ENCODE measurements at places on chromosomes 3 and 15. TPM values are rescaled to one million over a fixed set of nuclear protein-coding genes. Genes with fewer than 3 reads are reported as not detected.
A peak's percentile ranks its signal among the peaks of the same experiment; 100 is the strongest.

DNA sequence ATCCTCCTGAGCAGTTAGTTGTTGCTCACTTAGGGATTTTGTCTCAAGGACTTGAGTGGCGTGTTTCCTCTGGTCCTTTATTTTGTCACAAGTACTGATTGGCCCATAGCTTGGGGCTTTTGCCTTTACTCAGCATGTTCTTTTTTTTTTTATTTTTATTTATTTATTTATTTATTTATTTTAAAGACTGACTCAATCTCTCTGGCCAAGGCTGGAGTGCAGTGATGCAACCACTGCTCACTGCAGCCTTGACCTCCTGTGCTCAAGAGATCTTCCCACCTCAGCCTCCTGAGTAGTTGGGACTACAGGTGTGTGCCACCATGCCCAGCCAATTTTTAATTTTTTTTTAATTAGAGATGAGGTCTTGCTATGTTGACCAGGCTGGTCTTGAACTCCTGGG lies 223.9 kb upstream of the TPM1 start:
- DNase-seq: no peak
- no peaks in the 10 kb centered on the region for H3K4me1 ChIP-seq
- no peak overlapping the region for H3K4me3 ChIP-seq
- no peak overlapping the region for H3K27ac ChIP-seq
- peaks cover 47% of the 10 kb centered on the region for H3K36me3 ChIP-seq

CCRL2 gene
- not detected for polyA plus RNA-seq

PTPRG gene
- polyA plus RNA-seq: 14.3 TPM

CPNE9 gene
- 0.03 TPM for polyA plus RNA-seq

DNA sequence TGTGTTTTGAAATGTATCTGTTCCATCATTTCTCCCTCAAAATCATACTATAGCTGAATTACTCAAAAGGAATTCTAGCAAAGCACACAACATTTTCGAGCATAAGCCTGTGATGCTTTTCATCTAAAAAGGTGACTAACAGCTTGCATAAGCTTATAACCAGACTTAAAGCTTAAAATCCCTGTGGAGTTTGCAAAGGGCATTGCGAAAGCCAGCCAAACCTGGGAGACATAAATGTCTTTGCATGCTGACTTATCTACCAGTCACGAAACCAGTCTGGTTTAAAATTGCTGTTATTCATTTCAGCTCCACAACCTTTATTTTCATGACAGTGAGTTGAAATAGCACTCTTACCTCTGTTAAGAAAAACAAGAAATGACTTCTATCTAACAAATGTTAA lies 35.6 kb upstream of the LIPC start:
- no peak for DNase-seq
- H3K36me3 ChIP-seq: no peaks in the 10 kb centered on the region
- H3K27me3 ChIP-seq: peaks cover 16% of the 10 kb centered on the region

DNA sequence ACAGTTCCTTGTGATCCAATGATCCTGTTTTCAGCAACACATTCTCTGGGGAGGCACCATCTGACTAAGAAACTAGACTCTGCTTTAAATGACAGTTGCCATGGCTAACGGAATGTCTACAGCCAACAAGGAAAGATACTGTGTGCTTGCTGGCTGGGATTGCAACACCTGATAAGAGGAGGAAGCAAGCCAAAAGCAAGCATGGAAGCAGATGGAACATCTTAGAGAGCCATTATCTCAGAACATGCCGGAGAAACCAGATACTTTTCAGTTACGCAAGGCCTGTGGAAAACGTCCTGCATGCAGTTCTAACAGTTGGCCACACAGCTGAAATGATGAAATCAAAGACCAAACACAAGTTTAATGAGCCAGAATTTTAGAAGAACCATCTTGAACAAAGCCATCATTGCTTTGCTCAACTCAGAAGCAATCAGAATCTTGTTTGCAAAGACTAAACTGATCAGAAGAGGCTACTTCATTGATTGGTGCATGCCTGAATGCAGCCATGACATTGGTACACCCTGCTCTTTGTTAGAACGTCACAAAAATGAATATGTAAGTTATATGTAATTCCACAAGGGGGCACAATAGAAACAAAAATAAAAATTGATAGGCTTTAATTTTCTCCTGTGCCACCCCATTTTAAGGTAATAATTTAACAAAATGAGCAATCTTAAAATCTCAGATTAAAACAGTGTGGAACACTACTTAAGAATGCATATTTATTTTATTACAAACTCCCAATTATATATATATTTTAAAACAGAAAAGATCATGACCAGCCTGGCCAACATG lies 50.8 kb downstream of the GXYLT2 start:
- DNase-seq: peak; percentile 74
- peaks cover 3% of the 10 kb centered on the region for H3K4me1 ChIP-seq

- no peak for DNase-seq
- no peak overlapping the region for H3K4me3 ChIP-seq
- H3K27ac ChIP-seq: no peak overlapping the region
- H3K27me3 ChIP-seq: no peaks in the 10 kb centered on the region
- no peaks in the 10 kb centered on the region for H3K4me1 ChIP-seq
Measured at GRCh38 chr3:187646906-187647660, 23.1 kb downstream of the SST start.

DNA sequence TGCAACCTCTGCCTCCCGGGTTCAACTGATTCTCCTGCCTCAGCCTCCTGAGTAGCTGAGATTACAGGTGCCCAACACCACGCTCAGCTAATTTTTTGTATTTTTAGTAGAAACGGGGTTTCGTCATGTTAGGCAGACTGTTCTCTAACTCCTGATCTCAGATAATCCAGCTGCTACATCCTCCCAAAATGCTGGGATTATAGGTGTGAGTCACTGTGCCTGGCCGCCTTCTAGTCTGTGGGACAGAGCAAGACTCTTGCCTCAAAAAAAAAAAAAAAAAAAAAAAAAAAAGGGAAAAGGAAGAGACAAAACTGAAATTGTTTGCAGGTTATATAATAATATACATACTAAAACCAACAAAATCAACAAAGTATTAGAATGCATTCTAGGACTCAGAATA lies 215.2 kb downstream of the PCCB start:
- H3K4me3 ChIP-seq: no peak overlapping the region
- peaks cover 29% of the 10 kb centered on the region for H3K36me3 ChIP-seq
- no peaks in the 10 kb centered on the region for H3K27me3 ChIP-seq
